Activated T-cell treated with anti-CD3 and anti-CD28 coated beads for 48 hours (primary cell): ENCODE measurements at places on chromosomes 3 and 15.

- DNase-seq, result no peak
Measured at GRCh38 chr15:39084674-39085530, 496.0 kb upstream of the THBS1 start.

DNA sequence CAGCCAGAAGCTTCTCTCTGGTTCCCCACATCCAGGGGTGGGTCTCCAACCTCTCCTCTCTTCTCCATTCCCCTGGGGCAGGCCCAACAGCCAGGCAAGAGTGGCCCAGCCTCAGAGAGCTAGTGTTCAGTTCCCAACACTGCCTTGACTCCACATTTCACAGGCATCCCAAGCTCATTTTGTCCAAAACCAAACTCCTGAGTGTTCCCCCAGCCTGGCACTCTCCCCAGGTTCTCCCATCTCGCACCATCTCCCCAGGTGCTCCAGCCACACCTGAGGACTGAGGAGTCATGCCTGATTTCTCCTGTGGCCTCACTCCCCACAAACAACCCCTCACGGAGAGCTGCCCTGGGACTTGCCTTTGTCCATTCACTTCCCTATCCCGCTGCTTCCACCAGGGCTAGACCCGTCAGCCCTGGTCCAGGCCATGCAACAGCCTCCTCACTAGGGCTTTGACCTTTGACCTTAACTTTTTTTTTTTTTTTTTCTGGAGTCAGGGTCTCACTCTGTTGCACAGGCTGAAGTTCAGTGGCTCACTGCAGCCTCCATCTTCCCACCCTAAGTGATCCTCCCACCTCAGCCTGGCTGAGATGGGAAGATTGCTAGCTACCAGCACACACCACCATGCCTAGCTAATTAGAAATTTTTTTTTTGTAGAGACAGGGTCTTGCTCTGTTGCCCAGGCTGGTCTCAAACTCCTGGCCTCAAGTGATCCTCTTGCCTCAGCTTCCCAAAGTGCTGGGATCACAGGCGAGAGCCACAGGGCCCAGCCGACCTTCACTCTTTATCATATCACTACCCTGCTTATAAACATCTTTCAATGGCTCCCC is 3.9 kb upstream of the CSK start:
- no peak for DNase-seq

- no peak for DNase-seq
Measured at GRCh38 chr3:43075904-43076661, 29.8 kb downstream of the POMGNT2 start.

DNA sequence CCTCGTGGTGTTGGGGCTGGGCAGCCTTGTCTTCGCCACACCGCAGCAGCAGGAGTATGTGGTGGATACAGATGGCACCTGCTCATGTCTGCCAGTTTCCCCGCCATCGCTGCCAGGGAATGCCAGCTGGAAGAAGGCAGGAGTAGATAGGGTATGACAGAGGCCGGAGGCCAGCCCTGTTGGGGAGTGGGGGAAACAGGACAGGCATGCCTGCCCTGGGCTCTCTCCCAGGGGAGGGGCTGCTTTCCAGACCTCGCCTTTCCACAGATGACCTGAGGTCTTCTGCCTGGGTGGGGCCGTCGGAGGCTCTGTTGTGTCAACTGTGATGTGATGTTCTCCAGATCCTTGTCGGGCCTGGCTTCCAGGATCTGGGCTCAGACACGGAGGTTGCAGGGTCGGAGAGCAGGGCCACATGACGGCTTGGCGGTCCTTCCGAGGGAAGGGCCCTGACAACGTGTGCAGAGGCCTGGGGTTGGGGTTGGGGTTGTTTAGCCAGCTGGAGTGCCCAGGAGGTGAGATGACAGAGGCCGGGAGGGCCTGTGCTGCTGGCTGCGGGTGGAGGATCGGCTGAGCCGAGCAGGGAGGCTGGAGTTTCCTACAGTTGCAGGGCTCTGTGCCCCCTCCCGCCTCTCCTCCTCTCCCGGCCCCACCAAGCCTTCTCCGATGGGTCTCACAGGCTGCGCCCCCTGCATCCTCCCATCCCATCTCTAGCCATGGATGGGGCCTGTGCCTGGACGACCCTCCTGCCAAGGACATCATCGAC is 102.0 kb downstream of the TBC1D2B start:
- DNase-seq, result no peak

- no peak for DNase-seq
Measured at GRCh38 chr3:177525414-177525813, 328.1 kb upstream of the TBL1XR1 start.

DNA sequence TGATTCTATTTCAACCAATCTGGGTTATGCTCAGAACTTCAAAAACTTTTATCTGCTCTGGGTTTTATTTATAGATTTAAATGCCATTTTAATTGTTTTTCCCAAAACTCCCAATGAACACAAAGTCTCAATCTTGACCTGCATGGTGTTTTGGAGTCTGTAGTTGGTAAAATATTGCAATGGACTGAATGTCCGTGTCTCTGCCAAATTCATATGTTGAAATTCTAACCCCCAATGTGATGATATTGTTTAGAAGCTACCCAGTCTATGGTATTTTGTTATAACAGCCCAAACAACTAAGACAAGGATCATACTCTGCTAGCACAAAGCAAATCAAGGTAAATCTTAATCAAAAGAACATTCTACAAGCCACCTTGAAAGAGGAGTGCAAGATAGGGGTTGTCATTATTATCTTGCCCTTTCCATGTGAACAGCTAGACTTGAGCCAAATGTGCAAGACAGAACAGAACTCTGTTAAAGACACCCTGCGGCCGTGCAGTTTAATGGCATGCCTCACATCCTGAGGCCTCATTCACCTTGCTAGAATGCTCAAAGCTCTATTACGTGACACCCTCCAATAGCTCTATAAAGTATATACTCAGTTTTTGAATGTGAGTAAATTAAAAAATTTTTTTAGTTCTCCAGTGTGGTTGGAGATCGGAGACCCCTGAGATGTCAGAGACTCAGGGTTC is 7.5 kb downstream of the EOGT start:
- DNase-seq, result no peak

DNA sequence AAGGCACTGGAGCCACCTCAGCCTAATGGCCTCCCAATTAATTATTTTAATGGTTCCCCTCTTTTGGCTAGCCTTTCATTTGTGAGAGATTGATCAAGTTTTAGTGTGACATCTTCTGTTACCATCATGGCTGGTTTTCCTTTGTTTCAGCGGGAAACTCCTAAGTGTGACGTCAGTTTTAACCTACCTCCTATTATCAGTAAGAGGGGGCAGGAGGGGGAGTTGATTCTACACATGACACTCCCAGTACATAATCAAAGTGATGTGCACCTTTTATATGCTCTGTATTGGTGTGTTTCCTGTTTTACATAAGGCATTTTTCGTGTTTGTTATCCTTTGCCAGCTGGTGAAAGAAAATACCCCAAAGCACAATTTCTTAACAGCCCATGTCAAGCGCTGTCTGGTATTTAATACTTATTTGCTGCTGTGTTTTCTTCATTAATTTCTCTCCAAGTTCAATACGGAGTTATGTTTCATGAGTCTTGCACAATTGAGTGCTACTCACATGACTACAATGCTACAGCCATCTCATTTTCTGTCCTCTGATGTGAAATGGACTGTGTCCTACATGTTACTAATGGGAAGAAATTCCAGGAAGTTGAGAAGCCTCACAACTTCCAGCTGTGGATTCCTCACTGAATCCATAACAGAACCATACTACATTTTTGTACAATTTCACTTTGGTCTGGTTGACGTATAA is 52.2 kb upstream of the POLR2M start:
- no peak for DNase-seq

DNA sequence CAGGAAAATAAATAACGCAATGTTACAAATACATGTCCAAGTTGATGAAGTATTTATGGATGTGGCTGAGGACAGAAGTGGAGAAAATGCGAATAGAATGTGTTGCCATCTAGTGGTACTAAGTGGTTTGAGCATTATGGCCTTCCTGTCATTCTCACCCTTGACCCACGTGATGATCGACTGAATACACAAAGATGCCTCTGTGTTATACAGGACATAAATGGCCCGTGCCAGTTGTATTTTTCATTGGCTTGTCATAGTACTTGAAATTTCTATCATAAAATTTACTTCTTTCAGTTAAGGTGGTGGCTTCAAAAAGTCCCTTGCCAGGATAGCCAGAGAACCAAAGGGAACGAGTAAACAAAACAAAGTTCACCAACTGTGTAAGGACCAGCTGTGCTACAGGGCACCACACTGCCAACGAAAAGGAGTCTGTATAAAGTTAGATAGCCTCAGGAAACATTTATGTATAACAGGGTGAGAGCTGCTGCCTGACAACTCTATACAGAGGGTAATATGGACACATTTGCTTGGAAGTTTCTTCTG is 103.7 kb downstream of the MYH15 start:
- DNase-seq, result no peak

DNA sequence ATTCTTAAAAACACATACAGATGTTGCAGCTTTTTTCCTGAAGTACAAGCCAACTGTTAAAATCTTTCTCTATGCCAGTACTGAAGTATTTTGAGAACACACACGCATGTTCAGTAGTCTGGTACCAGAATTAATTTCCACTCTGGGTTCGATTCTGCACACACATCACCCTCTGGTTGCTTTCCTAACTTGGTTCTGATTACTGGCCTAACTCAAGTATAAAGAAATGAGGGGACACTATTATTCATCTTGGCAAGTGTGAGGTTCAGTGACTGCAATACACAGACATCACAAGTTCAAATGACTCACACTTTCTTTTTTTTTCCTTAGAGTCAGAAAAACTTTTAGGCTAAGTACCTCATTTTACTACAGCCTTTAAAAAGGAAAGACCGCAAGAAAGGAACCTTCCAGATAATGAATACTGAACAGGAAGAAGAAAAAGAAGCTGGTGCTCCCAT is 37.4 kb upstream of the LDHAL6B start:
- DNase-seq, result no peak

GRCh38 chr3:126292318-126293070 is 64.7 kb downstream of the KLF15 start:
- DNase-seq, result no peak

- DNase-seq, result no peak
Measured at GRCh38 chr3:111714305-111714704, 119.2 kb upstream of the ZBED2 start.

- no peak for DNase-seq
Measured at GRCh38 chr15:98013631-98014030, 53.1 kb downstream of the ARRDC4 start.

DNA sequence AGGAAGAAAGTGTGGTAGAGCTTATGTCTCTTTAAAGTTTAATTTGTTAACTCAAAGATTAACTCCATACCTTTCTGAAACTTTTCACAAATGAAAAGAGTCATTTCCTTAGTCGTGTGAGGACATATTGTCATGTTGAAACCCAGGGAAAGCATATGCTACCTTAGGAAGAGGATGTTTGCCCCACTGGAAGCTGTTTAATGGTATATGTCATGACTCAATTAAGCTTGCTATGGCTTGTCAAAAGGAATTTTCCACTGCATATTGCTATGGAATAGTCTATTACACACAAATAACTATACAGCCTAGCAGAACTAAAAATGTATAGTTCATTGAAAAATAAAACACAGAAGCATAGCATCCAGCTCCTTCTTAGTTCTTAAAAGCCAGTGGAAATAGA is 69.9 kb downstream of the NSUN3 start:
- DNase-seq, result no peak

GRCh38 chr3:45986303-45986982 is 9.2 kb downstream of the FYCO1 start:
- no peak for DNase-seq

DNA sequence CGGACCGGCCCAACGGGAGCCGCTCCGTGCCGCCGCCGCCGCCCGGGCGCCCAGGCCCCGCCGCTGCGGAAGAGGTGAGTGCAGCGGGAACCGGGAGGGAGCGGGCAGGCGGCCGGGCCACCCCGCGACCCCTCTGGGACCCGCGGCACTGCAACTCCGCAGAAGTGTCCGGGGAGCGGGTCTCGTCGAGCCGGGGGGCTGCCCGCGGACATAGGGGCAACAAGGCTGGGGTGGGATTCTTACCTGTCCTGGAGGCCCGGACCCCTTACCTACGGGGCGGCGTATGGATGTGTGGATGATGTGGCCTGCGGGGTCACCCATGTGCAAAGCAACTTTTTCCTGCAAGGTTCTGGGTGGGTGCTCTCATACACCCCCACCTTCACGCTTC is 361 bp downstream of the SEMA3F start:
- DNase-seq, result no peak

- no peak for DNase-seq
Measured at GRCh38 chr3:127800508-127800907, 21.8 kb downstream of the MGLL start.

DNA sequence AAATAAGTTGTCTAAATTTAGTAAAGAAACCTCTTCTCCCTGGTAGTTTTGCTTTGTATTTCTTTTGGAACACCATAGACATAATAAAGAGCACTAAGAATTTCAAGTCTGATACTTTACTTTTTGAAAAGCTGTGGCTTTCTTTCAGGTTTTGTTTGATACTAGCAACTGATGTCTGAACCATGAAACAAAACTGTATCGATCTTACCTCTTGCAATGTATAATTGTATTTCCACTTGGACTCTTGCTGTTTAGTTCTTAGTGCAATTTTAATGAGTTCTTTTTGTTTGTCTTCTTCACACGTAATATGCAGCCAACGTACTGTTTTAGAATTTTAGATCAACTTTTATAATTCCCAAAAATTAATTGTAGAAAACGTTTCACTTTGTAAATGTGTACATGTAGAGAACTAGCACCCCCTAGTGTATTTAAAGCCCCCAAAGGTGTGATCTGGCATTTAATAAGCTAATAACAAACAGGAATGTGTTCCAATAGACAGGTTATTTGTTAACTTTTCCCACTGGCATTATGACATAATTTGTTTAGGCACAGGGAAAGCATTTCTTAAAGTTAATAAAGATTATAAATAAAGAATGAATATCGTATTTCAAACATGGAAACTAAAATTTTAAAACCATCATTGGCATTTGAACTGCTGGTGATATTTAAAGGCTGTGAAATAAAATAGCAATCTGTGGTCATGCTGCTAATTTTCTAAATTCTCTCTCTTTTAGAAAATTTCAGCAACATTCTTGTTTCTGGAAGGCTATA is 289.1 kb upstream of the DNAJC19 start:
- DNase-seq, result no peak

DNA sequence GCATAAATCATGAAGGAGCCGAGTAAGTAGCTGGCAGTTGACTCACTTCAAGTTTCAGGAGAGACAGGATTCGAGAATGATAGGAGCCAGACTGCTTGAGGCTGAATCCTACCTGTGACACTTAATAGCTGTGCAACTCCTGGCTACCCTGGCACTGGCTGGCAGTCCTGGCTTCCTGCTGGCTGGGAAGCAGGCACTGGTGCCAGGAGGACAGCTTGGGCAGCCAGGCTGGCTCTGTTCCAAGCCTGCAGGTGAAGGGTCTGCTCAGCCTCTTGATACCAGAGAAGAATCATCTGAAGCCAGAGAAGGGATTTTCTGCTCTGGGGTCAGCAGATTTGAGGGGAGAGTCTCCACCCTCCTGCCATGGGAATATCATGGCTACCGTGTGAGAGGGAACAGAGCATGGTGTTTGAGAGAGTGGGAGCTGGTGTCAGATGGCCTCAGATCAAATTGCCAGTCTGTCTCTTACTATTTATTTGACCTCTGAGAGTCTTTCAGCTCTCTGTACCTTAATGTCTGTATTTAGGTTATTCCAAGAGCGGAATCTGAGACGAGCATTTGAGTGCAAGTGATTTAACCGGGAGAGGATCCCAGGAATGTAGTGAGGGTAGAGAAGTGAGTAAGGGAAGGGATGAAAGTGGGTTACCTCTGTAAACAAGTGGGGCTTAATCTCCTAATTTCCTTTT is 4.4 kb upstream of the XIRP1 start:
- DNase-seq, result no peak
